ENCODE measurements at places on chromosomes 2 and 18. TPM values are rescaled to one million over a fixed set of nuclear protein-coding genes. Genes with fewer than 3 reads are reported as not detected.

Gene TFCP2L1
- total RNA-seq, result 106 TPM

Gene C2orf15
- 3.3 TPM for total RNA-seq

Gene EVA1A
- total RNA-seq, result 0.87 TPM

Gene TSPYL6
- not detected for total RNA-seq

GRCh38 chr18:45752681-45753080 is 28.7 kb downstream of the SLC14A1 start:
- no peak for DNase-seq

DNA sequence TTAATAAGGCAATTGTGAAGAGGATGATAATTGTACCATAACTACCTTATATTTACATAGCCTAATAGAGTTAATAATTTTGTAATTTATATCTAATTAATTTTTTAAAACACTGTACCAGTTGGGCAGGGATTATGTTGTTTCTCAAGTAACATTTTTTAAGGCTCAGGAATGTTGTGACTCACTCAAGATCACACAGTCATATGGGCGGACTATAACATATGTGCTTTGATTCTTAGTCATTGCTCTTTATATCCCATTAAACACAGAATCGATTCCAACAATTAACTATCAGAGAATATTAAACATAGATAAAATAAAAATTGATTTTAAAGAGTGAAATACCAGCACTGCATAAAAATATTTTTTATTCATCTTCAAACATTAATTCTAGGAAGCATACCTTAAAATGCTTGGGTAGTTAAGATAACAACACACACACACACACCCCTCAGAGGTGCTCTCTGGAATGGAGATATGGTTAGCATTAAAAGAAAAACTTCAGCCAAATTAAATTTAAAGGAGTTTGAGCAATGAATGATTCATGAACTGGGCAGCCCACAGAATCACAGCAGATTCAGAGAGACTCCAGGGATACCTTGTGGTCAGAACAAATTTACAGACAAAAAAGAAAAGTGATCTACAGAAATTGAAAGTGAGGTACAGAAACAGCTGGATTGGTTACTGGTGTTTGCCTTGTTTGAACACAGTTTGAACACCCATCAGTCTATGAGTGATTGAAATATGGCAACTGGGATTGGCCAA is 869.4 kb upstream of the ID2 start:
- DNase-seq, result no peak

GRCh38 chr2:4903656-4904348 is 788.4 kb upstream of the SOX11 start:
- DNase-seq, result no peak

GRCh38 chr2:204726831-204727230 is 181.6 kb downstream of the PARD3B start:
- no peak for DNase-seq

GRCh38 chr2:263774-264492 is at the start of gene SH3YL1:
Gene SH3YL1, minus strand, starts transcription at chr2:264032. Its CDS starts 48 bp downstream, at chr2:263984.
- DNase-seq, result peak; percentile 87

GRCh38 chr2:171210216-171210863 is 49.6 kb upstream of the TLK1 start:
- DNase-seq, result no peak

GRCh38 chr2:217075268-217076057 is 215.6 kb upstream of the TNP1 start:
- DNase-seq, result no peak

GRCh38 chr18:50170004-50170403 is 24.9 kb downstream of the MYO5B start:
- no peak for DNase-seq

- DNase-seq, result peak; percentile 73
These were observed 27.0 kb downstream of the SKA1 start for GRCh38 chr18:50401888-50402287.

GRCh38 chr2:138922973-138923563 is 142.9 kb upstream of the NXPH2 start:
- no peak for DNase-seq

Data from left colon (tissue), 2 donors.